CD4-positive, alpha-beta T cell treated with Interleukin-6 at 100 ng/mL for 8 hours (primary cell): ENCODE measurements at places on chromosomes 7 and 10.

DNA sequence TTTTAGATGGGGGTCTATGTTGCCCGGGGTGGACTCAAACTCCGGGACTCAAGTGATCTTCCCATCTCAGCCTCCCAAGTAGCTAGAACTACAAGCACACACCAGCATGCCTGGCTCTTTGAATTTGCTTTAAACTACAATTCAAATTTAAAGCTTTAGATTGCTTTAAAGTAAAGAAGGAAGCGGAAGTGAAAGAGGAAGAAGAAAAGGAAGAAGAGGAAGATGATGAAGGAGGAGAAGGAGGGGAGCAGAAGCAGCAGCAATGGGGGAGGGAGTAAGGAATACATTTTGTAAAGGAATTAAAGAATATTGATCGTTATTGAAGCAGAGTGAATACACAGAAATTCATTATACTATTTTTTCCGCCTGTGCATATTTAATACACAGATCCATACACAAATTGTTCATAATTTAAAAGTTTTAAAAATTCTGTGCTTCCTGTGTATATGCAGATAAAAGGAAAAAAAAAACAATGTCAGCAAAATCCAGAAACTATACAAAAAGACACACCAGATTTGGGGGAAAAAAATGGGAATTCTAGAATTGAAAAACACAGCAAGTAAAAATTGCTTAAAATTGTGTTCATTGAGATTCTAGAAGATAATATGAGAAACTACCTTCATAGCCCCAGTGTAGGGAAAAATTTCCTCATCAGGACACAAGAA, 60.8 kb upstream of the KCNMA1 start:
- no peak for DNase-seq

- DNase-seq, result no peak
These were observed 73.1 kb downstream of the HTR7 start for GRCh38 chr10:90784771-90785170.

DNA sequence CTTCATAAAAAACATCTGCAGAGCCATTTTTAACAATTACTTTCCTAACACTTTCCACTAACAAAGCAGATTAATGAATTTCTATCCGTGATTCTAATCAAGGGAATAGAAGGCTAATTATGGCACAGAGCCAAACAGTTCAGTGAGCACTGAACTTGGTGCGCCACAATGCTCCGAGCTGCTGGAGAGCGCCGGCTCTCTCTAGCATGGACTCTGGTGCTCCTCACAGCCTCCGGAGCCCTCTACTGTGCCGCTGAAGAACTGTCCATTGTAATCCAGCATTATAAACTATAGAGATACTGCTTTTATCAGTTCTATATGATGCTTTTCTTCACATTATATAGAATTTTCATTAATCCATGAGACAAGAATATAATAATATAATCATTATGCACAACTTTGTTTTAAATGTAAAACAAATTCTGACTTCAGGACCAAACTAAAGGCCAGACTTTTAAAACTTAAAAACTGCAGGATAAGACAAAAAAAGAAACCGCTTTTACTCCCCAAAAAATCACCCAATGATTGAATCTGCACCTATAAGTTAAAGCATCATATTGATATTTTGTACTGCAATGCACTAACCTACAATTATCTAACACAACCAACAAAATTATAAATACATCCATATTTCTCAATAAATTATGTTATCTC, 123.6 kb downstream of the RNF32 start:
- no peak for DNase-seq

DNA sequence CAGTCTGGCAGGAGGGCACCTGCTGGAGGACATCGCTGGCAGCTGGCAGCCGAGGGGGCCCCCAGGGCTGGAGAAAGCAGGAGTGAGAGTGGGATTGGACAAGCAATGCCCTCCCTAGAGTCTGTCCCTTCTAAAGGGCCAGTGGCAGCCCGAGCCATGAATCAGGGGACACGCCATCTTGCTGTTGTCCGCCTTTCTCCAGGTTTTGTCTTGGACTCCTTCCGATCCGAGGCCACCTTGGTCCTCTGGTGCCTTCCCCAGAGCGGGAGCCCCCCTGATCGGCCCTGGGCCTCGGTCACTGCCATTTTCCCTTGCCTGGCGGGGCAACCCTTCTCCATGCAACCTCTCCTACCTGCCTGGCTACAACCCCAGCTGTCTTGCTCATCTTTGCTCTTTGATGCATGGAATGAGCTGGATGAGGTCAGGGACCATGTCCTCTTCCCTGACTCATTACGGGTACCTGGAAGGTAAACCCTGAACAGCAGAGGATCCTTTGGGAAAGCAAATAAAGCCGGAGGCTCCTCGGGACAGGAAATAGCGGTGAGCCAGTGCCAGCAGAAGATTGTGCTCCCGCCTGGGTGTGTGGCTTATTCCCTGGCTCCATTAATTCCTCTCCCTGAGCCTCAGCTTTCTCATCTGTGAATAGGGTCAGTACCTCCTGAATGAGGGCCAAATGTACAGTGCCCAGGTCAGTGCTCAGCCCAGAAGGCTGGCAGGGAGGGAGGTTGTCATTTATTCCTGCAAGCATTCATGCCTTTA, 112.0 kb downstream of the GRK5 start:
- no peak for DNase-seq

DNA sequence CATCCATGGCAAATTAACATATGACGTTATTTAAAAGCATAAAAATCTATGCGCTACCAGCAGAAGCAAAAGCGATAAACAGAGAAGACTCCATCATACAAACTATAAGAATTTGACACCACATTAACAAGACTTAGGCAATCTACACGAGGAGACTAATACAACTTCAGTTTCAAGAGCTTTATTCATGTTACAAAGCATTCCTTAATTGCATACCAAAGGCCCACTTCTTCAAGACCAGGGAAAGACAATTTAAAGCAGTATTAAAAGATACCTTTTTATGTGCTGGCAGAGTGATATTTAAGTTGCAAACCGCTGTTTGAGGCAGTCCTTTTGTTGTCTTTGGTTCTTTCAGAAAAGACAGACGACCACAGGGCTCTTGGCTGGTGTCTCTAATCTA, 176.0 kb upstream of the CCDC6 start:
- DNase-seq, result no peak

- no peak for DNase-seq
These were observed 12.4 kb downstream of the DYNC1I1 start for GRCh38 chr7:95784796-95785195.

DNA sequence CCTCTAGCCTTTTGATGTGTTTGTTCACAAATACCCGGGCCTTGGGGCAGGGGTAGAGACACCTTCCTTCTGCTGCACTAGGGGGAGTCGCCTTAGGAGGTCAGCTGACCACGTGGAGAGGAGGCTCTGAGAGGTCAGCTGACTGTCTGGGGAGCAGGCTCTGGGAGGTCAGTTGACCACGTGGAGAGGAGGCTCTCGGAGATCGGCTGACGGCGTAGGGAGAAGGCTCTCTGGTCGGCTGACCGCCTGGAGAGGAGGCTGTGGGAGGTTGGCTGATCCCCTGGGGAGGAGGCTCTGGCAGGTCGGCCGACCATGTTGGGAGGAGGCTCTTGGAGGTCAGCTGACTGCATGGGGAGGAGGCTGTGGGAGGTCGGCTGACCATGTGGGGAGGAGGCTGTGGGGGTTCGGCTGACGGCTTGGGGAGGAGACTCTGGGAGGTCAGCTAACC, 59.6 kb upstream of the LYZL1 start:
- no peak for DNase-seq

GRCh38 chr7:29309041-29309854, 114.7 kb downstream of the CHN2 start:
- no peak for DNase-seq

DNA sequence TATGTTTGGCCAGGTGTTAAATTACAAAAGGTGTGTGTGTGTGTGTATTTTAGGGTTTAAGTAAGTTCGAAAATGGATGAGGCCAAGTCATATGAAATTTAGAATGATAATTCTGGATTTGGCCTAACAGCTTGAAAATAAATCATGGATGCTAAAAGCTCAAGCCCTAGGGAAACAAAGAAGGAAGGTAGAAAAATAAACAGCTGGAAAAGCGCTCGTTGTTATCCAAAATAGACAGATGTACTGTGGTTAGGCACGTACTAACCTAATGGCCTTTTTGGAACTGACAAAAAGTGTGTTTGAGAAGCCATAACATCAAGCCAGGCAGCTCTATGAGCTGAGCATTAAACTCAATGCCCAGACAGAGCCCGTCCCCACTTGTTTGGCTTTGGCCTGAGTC, 17.5 kb upstream of the PALS2 start:
- DNase-seq, result no peak

DNA sequence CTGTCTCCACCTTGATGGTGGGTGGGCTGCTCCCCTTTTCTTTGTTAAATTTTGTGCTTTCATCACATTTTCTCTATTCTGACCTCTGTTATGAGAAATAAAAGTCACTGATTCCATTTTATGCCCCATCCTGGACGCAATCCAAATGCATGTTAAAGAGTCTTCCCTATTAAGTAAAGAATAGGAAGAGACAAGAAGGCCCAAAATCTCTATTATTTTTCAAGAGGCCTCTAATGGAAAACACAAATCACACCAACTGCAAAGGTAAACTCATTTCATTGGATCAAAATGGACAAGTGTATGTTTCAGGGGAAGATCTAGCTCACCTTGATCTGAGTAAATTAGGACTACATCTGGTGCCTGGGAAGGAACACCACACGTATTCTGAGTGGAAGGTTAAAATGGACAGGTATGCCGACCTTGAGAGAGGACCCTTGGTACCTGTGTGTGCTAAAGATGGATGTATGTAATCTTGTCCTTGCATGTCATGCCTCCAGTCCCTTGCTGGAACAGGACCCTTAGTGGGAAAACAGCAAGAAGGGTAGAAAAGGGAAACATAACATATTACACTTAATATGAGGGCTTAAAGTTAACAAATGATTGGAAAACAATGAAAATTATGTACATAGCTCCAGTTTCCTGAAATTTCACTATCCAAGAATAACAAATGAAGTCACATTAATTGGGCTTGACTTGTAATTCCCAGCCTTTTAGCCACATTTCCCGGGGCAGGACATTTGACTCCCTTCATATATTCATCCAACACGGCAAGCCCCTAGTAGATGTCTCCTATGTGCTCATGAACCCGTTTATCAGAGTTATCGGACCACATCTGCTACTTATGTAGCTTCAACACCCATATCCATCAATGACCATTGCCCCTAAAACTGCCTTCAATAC, 7.6 kb downstream of the IFIT2 start:
- no peak for DNase-seq

DNA sequence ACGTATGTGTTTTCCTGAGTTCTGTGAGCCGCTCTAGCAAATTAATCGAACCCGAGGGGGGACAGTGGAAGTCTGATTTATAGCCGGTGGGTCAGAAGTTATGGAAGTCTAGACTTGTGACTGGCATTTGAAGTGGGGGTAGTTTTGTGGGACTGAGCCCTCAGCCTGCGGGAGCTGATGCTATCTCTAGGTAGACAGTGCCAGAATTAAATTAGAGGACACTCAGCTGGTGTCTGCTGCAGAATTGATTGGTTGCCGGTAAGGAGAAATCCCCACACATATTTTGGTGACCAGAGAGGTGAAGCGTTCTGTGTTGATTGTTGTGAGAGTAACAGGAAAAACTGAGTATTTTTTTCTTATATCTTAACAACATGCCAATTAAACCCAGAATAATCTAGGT, 143.8 kb upstream of the ADCY1 start:
- no peak for DNase-seq

GRCh38 chr7:925601-926000, 28.9 kb downstream of the ADAP1 start:
- peak; percentile 27 for DNase-seq

DNA sequence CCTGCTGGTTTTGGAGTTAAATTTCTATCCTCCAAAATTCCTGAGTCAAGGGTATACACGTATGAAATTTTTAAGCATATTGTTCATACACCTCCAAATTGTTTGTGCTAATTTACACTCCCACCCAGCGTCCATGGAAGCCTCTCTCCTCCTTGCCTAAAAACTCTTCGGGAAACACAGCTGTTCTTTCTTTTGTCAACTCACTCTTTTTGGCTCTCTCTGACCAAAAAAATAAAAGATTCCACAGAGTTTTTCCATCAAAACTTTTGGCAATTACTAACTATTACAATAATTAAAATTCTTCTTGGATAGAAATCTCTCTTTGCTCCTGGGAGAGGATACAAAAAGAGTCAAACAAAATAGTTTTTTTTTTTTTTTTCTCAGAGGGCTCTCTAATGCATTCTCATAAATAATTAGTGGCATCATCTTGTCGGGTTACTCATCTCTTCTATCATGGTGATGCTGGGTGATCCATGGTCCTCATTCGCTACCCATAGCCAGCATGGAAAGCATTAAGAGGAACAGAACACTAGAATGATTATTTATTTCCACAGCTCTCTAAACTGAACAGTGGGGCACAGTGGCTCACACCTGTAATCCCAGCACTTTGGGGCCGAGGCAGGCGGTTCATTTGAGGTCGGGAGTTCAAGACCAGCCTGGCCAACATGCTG, 310.7 kb downstream of the SFMBT2 start:
- no peak for DNase-seq

GRCh38 chr10:60209874-60210570, 179.7 kb downstream of the ANK3 start:
- no peak for DNase-seq
